ENCODE measurements at places on chromosomes 12 and 14. TPM values are rescaled to one million over a fixed set of nuclear protein-coding genes. Genes with fewer than 3 reads are reported as not detected.

The MGST1 gene
- total RNA-seq = 414 TPM

- no peaks in the 10 kb centered on the region for H3K4me1 ChIP-seq
- no peaks in the 10 kb centered on the region for H3K36me3 ChIP-seq
- H3K4me3 ChIP-seq = no peak overlapping the region
Measured at GRCh38 chr12:71392521-71393145, 47.0 kb upstream of the LGR5 start.

DNA sequence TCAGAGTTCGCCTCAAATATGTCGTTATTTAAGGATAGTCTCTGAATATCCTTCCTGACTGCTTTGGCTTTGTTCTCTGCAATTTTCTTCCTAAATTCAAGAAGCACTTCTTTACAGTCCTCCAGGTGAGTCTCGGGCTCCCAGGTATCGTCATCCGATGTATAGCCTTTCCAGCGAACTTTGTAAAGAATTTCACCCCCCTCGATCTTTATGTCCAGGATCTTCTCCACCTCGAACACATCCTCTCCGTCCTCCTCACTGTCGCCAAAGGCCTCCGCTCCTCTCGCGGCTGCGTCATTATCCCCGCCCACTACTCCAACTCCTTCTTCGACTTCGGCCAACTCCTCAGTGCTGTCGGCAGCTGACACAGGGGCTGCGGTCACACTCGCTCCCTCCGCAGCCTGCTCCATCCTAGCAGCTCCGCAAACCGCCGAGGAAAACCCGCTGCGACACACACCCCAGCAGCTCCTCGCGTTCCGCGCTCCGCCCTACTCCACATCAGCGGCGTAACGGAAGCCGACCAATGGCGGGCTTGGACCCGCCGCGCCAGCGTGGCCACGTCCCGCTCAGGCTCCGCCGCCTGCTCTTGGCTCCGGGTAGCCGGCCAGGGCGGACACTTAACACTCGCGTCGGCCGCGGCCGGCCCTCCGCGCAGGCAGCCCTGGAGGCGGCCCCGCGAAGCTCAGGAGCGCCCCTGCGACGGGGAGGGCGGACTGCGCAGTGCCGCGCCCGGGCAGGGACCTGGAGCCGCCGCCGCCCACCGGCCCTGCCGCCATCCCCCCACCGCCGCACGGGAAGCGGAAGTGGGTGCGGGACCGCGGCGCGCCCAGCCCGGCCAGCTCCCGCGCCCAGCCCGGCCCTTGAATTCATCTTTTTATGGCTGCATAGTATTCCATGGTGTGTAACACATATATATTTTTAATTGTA lies 4.1 kb downstream of the CD163L1 start:
- H3K4me1 ChIP-seq = no peaks in the 10 kb centered on the region
- H3K4me3 ChIP-seq = peak overlapping the region; percentile 52
- DNase-seq = peak; percentile 77
- H3K27ac ChIP-seq = peak overlapping the region; percentile 60

DNA sequence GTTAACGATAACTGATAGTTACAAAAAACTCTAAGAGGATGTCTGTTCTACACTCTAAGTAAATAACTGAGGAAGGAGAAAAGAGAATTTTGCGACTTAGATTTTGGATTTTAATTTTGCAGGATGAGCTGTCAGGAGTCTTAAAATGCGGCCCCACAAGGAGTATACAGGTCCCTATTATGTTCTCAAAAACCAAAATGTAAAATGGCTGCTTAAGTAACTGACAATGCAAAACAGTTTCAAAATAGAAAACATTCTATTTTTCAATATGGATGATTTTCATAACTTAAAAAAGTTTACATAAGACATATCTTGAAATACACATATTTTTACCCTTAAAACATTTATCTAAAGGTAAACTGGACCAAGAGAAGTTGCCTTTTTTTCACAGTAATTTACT lies 2.6 kb downstream of the CD69 start:
- peaks cover 4% of the 10 kb centered on the region for H3K4me1 ChIP-seq
- no peak overlapping the region for H3K27ac ChIP-seq
- H3K4me3 ChIP-seq = no peak overlapping the region
- DNase-seq = no peak
- H3K27me3 ChIP-seq = no peaks in the 10 kb centered on the region
- no peaks in the 10 kb centered on the region for H3K36me3 ChIP-seq

DNA sequence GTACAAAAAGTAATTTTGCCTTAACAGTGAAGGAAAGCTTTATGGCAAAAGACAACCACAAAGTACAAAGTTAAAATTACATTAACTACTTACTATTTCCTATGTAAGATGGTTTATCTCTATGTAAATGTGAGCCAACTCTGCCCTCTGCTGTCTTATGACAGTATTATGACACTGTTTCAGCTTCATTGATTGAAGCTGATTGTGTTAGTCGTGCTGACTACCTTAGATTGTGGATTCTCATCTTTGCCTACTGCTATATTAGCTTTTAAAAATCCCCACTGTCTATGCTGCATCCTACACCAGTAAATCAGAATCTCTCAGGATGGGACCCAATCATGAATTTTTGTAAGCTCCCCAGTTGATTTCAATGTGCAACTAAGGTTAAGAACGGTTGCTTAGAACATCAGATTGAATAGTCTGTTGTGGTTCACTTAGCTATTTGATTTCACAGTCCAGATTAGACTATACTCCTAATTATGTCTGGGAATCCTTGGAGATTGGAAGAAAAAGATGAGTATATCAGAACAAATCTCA lies 12.2 kb upstream of the SPTB start:
- H3K36me3 ChIP-seq = no peaks in the 10 kb centered on the region
- no peak overlapping the region for H3K27ac ChIP-seq
- no peak for DNase-seq
- no peaks in the 10 kb centered on the region for H3K27me3 ChIP-seq
- no peaks in the 10 kb centered on the region for H3K4me1 ChIP-seq

DNA sequence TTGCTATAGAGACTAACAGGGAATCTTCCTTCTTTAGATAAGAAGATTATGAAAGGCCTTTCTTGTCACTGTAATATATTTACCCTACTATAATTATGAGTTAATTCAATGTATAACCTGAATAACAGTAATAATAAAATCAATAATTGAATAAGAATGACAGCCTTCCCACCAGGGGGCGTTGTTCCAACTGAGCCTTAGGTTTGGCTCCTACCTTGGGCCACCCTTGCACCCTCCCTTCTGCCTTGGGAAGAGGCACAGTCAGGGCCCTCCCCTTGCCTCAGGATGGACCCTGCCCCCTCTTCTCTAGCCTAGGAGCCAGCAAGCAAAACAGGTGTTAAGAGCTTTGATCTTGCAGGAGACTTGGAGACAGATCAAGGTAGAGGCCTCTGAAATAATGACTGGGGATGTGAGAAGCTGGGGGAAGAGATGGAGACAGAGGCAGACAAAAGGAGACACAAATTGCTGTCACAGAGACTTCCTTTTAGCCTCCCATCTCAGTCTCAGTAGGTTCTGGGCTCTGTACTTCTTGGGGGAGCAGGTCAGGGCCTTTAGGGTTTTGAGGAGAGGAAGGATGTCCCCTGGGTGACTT lies 40.1 kb upstream of the CISTR start:
- no peaks in the 10 kb centered on the region for H3K4me1 ChIP-seq
- no peak overlapping the region for H3K27ac ChIP-seq
- no peak overlapping the region for H3K4me3 ChIP-seq
- no peaks in the 10 kb centered on the region for H3K36me3 ChIP-seq
